ENCODE measurements at places on chromosomes 16 and 17.

- peak; percentile 37 for DNase-seq
Measured at GRCh38 chr16:84096447-84097005, 20.2 kb downstream of the MBTPS1 start.

GRCh38 chr17:28335959-28336871 lies 654 bp downstream of the TNFAIP1 start:
- DNase-seq, result peak; percentile 33

- DNase-seq, result peak; percentile 44
Measured at GRCh38 chr16:67865318-67865717, 7.5 kb upstream of the EDC4 start.

GRCh38 chr16:55832773-55833691 lies at the start of gene CES1:
CES1 (minus strand) TSS chr16:55833096; CDS start chr16:55833055, 41 bp downstream.
- DNase-seq, result no peak

- no peak for DNase-seq
Measured at GRCh38 chr16:72226136-72226535, 54.2 kb upstream of the PMFBP1 start.

DNA sequence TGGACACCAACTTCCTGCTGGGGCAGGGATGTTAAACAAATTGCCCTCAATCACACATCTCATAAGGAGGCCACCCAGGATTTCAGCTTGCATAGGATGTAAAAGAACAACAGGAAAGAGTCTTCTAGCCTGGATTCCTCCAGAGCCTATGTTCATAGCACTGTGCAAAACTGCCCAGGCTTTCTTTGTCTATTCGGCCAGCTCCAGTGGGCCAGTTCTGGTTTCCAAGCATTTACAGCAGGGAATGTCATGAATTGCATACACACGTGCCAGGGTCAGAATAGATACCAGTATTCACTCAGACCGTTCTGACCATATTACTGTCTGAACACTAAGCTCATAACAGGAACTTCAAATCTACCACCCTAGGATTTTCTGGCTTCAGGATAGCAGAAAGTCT lies 273.2 kb downstream of the CDH8 start:
- DNase-seq, result no peak

DNA sequence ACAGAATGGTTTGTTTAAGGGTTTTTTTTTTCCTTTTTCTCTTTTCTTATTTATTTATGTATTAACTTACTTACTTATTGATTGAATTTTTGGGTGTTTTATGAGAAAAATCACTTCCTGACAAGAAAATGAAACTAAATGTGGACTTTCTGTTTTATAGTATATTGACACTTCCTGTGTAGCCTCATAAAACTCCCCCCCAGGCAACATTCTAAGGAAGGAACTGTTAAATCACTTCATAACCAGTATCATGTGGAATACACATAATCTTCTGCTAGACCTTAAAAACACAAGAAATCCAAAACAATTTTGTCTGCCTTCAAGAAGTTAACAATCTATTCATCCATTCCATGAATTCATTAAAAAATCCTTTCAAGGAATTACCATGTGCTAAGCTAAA lies 164.1 kb upstream of the TOM1L1 start:
- no peak for DNase-seq

All from COR-L47 (cell line).